Uterus (tissue), 4 donors: ENCODE measurements at places on chromosomes 5 and 9. TPM values are rescaled to one million over a fixed set of nuclear protein-coding genes. Genes with fewer than 3 reads are reported as not detected.

DNA sequence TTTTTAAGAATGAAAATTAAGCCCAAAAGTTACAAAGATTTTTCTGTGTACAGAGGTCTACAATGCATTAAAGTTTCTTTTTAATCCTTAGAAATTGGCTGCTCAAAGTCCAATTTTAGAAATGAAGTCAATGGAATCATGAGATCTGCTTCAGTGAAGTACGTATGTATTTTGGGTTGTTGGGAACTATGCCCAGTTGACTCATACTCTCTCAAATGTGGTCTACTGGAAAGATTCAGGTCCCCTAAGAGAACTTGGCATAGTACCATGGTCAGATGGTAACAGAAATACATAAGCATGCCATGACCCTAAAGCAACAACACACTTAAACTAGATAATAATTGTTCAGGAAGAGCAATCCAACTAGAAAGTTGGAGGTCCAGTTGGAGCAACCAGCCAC, 23.0 kb downstream of the FBLL1 start:
- no peak for DNase-seq

SLC6A7 gene
- not detected for total RNA-seq

DNA sequence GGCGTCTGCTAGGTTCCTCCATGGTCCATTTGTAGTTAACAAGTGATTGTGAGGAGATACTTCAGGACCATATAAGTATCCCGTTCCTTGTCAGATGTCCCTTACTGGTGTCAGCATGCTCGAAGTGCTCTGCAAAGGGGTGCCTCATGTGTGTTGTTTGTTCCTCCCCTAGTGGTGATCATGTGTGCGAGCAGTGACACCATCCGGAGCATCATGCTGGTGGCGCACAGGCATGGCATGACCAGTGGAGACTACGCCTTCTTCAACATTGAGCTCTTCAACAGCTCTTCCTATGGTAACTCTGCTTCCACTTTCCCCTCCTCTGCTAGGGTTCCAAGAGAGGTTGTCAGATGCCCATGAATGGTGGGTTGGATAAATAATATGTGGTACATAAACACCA, 13.4 kb downstream of the NPR3 start:
- DNase-seq: no peak

PCDHGA7 gene
- total RNA-seq: 10.0 TPM
